Osteocyte (in vitro differentiated cells): ENCODE measurements at places on chromosomes 6 and 20. TPM values are rescaled to one million over a fixed set of nuclear protein-coding genes. Genes with fewer than 3 reads are reported as not detected.
A peak's percentile ranks its signal among the peaks of the same experiment; 100 is the strongest.

DNA sequence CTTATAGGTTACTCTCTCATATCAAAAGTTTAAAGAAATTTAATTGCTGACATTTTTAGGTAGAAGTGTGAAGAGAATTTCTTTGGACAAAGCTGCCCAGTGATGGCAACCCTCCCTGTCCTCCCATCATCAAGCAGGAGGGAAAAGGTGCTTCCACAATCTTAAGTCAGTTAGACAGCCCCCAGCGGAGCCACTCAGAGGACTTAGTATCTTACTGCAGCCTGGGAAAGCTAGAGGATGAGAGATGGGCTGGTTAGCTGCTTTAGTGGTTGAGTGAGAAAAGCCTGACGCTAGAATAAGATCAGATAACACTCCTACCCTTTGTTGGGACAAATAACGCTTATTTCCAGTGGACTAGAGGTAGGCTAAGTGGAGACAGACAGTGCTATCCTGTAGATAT, 227.1 kb downstream of the RFPL4B start:
- DNase-seq = no peak

GRCh38 chr6:81756690-81757089, 4.2 kb upstream of the TENT5A start:
- DNase-seq = no peak

The RBBP8NL gene
- total RNA-seq = not detected in 2 replicates

The AAR2 gene
- 32.8 and 36.1 TPM in 2 replicates for total RNA-seq

GRCh38 chr6:117346142-117346930, 79.4 kb downstream of the ROS1 start:
- DNase-seq = no peak

DNA sequence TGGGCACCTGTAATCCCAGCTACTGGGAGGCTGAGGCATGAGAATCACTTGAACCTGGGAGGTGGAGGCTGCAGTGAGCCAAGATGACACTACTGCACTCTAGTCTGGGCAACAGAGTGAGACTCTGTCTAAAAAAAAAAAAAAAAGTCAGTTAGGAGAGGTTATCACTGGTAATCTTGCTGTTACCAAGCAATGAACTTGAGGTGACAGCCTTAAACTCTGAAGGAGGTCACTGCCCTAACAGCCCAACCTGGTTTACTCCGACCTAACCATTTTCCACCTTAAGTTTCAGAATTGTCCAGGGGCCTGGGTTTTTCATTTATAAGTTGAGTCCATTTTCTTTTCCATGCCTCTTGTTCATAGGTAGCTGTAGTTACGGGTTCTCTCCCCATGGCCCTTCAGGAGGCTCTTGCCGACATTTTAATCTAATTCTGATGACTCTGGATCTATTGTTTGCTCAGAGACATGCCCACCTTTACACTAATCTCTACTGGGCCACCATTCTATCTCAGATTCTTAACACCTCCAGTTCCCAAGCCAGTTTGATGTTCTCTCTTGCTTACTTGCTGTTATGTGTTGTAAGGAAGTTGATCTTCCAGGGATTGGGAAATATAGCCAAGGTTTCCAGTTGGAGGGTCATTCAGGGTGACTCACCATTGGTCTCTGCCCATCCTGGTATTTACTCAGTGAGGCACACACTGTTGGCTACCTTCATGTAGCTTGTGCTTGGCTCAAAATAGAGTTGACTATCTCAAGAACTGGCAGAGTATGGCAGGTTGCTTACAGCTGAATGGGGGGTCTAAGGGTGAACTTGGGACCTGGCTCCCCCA, 29.1 kb downstream of the SHLD1 start:
- DNase-seq = no peak

- no peak for DNase-seq
Observed at GRCh38 chr6:144922120-144922722, 637.1 kb downstream of the UTRN start.

The TFAP2A gene
- 53.2 and 59.6 TPM in 2 replicates for total RNA-seq

The VNN1 gene
- not detected in 2 replicates for total RNA-seq

DNA sequence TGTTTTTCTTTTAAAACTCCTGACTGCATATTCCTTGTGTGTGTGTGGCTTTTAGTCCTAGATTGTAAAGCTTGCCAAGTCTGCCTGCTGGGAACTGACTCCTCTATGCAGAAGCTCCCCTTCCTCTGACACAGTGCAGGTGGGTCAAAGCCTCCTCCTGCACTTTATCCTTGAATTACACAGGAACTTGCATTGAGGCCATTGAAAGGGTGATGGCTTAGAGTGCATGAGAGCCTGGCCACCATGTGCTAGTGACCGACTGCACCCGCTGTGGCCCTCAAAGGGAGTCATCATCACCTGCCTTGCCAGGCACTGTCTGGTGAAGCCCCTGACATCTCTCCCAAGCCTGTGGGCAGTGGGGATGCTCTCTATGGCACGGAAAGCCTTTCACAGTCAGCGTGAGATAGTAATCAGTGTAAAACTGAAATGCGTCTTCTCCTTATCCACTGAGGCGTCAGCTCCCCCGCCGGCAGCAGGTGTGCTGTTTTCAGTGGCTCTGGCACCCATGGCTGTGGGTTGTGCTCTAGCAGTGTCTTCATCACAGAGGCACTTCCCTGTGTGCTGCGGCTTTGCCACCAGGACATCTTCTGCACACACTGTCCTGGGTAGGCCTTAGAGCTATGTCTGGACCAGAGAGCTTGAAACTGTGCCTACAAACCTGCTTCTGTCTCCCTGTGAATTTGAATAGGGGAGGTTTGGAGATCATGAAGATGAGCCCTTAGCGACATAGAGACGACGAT, 87.9 kb downstream of the THBS2 start:
- DNase-seq = peak; percentile 63

DNA sequence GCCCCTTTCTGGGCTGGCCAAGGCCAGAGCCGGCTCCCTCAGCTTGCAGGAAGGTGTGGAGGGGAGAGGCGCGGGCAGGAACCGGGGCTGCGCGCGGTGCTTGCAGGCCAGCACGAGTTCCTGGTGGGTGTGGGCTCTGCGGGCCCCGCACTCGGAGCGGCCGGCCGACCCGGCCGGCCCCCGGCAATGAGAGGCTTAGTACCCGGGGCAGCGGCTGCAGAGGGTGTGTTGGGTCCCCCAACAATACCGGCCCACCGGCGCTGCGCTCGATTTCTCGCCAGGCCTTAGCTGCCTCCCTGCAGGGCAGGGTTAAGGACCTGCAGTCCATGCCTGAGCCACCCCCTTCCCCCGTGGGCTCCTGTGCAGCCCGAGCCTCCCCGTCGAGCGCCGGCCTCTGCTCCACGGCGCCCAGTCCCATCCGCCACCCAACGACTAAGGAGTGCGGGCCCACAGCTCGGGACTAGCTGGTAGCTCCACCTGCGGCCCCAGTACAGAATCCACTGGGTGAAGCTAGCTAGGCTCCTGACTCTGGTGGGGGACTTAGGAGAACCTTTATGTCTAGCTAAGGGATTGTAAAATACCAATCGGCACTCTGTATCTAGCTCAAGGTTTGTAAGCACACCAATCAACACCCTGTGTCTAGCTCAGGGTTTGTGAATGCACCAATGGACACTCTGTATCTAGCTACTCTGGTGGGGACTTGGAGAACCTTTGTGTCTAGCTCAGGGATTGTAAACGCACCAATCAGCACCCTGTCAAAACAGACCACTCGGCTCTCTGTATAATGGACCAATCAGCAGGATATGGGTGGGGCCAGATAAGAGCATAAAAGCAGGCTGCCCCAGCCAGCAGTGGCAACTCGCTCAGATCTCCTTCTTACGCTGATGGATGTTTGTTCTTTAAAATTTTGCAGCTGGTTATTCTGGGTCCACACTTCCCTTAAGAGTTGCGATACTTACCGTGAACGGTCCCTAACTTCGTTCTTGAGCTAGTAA, 167.4 kb upstream of the RREB1 start:
- DNase-seq = no peak

The PRDM1 gene
- total RNA-seq = 0.29 TPM in 1 of 2 replicates, not detected in the other

The DNAAF9 gene
- total RNA-seq = 13.7 and 15.1 TPM in 2 replicates

The PRSS35 gene
- total RNA-seq = 24.5 and 26.5 TPM in 2 replicates

DNA sequence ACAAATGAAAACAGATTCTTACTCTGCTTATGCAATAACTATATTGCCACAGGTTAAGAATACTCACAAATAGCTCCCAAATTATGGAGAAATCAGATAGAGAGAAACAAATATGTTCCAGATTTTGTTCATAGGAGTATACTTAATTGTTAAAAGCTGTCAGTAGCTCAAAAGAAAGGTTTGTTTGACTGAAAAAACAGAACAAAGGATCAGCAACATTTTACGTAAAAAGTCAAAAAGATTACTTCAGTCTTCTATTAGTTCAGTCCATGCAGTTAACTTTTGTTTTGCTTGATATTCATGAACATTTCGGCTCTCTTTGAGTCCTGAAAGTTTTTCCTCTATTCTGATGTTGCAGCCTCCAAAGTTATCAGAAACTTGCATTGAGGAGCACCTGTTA, 13.4 kb upstream of the NANP start:
- DNase-seq = no peak

- DNase-seq = no peak
Observed at GRCh38 chr6:132063204-132063603, 112.0 kb upstream of the CCN2 start.

GRCh38 chr6:48136856-48137255, 25.9 kb upstream of the PTCHD4 start:
- DNase-seq = no peak

DNA sequence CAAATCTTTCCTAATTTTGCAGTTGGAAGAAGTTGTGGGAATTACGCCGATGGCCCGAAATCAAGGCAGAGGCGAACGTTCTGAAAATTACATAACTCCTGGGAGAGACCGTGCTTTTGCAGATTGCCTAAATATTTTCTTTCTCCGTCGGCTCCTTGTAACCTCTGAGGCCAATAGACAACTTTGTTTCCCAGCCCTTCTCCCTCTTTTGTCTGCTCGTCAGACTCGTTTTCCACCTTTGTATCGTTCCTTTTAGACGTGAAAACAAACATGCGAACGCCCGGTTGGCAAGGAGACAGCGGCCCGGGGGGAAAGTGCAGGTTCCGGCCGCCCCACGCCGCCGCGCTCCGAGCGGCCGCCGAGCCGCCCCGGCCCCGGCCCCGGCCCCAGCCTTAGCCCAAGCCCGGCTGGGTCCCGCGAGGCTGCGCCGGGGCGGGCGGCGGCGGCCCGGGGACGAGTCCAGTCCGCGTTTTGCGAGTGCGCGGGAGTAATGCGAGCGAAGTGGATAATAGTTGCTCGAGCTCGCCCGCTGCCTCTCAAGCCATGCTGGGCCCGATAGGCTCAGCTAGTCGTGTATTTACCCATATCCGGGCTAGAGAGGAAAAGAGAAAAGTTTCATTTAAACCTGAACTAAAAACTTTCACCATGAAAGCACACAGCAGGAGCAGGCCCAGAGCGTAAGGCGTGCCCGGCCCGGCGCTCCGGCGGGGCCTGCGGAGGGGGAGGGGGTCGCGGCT, at the start of gene ARID1B:
ARID1B (plus strand) TSS at position 539 of the 737 bp plus-strand sequence. CDS start 303 bp downstream, outside the sequence.
- DNase-seq = peak; percentile 93

DNA sequence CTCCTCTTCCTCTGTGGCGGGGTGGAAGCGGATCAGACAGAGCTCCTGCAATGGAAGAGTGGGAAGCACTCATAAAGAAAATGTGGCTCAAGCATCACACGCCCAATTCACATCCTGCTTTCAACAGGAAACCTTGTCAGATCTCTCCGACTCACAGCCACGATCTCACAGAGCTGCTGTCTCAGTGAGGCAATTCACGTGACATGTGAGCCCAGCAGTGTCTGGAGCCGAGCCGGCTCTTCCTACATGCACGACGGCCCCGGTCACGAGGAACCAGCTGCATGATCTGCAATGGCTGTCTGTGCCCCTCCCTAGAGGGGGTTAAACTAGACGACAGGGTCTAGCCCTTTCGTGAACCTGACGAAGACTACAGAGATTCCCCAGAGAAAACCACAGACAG, 29.5 kb upstream of the TCFL5 start:
- DNase-seq = no peak

The CLPSL1 gene
- not detected in 2 replicates for total RNA-seq

DNA sequence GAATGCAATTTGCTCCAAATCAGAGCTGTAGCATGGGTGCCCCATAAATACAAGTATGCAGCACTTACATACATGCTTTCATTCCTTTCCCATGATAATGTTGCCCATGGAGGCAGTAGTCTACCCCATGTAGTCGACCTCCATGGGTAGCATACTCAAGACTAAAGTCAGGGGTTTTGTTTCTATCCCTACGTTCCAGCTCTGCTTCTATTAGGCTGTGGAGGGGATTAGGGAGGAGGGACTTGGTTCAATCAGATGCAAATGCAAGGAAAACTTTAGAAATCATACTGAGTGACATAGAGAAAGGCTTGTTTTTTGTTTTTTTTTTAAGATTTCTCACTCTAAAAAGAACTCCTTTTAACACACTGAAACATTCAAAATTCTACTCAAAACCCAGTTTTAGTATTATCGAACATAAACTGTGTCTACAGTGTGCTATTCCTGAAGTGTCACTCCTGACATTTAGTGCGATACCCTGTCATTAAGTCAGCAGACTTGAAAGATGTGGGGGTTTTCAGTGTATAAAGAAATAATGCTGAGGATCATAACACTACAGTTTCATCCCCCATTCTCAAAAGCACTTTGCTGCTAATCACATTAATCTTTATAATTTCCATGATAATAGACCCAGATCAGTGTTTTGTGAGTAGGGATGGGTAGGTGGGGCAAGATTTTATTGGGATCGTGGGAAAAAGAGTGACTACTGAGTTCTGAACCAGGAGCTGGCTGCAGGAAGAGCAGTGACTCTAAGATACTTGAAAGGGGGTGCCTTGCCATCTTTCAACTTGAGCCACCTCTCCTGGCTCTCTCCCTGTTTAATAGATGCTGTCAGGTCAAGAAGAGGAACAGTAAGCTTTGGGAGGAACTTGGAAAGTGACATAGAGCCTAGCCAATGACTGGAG, 40.4 kb upstream of the SCML4 start:
- no peak for DNase-seq

DNA sequence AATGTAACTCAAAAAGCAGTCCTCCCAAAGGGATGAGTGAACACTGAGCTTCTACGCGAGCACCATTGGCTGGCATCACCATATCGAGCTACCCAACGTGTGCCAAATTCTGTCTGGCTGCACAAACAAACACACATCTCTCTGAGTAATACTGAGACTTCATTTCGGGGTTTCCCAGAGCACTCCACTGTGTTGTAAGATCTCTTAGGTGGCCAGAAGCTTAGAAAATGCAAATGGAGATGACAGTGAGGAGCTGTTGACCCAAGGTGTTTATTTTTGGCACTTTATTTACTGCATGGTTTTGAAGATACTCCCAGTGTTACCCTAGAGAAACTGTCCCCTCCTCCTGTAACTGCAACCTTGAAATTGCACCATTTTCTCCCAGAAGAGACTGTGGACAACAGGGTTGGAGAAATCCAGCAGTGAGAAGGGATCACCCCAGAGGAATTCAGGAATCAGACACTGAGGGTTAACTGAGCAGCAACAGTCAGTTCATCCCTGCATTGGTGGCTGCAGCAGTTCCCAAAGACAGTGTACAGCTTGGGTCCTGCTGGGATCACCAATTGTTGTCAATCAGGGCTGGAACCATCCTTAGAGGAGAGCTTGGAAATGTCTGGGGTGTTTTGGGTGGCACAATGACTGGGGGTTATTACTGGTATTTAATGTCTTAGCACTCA, 1.0 kb upstream of the RIPOR2 start:
- DNase-seq = no peak

GRCh38 chr6:52976591-52977035, 18.5 kb downstream of the GSTA4 start:
- DNase-seq = no peak

- DNase-seq = no peak
Observed at GRCh38 chr6:42148058-42148457, 5.6 kb upstream of the C6orf132 start.

GRCh38 chr6:134873500-134874388, 76.2 kb downstream of the ALDH8A1 start:
- no peak for DNase-seq
